HFF-Myc (cell line): ENCODE measurements at places on chromosomes 7 and 10.

DNA sequence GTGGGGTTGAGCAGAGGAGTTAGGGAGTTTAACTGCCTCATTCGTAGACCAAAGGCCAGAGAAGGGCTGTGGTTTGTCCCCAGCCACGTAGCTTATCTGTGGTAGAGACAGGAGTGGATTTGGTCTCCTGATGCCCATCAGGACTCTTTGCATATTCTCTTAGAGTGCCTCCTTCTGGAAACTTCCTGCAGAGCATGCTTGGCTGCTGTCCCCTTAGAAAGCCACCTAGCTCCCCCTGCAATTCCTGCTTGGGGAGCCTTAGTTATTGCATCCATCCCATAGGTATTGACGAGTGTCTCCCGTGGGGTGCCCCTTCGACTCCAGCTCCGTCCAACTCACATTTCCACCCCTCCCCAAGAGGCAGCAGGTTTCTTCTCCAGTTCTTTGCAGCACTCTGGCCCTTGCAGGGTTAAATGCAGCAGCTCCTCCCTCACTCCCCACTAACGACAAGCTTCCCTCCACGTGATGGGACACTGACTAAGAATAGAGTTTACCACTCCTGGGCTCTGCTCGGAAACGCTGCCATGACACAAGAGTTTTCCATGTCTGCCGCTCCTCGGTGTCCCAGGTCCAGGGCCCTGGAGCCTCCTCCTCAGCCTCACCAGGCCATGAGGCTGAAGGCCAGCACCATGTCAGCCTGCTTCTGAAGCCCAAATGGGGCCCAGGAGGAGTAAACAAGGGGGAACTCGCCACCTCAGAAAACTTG lies 147.8 kb upstream of the UNC5B start:
- no peak for DNase-seq

GRCh38 chr10:89302625-89303024 lies 779 bp downstream of the IFIT2 start:
- DNase-seq, result no peak

- no peak for DNase-seq
Measured at GRCh38 chr10:12491491-12491890, 142.1 kb downstream of the CAMK1D start.

GRCh38 chr10:43230101-43230908 lies 36.6 kb downstream of the RASGEF1A start:
- DNase-seq, result no peak

DNA sequence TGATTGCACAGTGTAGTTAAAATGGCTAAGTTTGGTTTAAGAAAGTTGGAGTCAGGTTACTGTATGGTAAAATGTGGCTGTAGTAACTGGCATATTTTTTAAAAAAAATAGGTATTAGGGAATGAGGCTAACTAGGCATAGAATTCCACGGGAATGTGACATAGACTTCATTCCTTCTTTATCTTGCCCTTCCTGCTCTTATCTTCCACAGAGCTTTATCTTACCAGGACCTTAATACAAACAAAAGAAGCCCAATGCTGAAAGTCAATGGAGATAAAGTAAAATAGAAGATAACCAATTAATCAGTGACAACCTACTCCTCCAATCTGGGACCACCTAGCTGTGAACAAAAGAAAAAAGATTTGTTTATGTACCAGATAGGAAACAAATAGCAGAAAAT lies 58.1 kb downstream of the TET1 start:
- DNase-seq, result no peak

DNA sequence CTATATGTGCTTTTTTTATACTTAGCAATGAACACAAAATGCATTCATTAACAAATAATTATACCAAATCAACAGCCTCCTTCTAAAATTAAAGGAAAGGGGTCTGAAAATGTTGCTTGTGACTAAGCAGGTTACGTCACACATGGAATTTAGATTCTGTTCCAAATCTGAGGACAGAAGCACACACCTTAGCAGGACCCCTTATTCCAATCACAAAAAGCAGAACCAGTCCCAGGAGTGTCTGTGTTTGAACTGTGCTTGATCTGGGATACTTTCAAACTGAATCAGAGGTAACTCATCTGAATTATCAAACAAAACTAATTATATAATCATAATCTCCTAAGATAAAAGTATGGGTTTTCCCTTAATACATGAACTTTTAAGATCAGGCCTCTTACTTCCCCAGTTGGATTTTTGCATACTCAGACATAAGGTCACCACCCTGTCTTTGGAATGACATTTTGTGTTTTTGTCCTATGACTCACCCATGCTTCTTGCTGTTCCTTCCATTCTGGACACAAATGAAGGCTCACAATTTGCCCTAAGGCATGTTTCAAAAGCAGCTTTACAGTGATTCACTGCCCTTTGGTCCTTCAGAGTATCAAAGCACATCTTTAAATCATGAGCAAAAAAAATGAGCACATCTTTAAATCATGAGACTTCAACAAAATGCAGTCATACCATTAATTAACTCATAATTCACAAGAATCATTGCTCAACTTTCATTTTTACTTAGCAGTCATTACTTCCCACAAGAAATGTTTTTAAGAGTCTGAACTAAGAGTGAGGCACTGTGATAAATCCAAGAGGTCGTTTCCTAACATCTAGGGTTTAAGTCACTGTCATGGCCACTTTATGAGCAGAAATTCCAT lies 35.5 kb downstream of the SEMA3C start:
- DNase-seq, result peak; percentile 98

GRCh38 chr10:3786295-3787015 lies 1.4 kb upstream of the KLF6 start:
- no peak for DNase-seq

GRCh38 chr10:104641937-104642657 lies 1.0 kb downstream of the SORCS3 start:
- no peak for DNase-seq

GRCh38 chr7:74083928-74084721 lies 521 bp downstream of the LIMK1 start:
- no peak for DNase-seq

GRCh38 chr7:84025332-84025927 lies 169.2 kb downstream of the SEMA3A start:
- peak; percentile 79 for DNase-seq

GRCh38 chr10:17867056-17867455 lies 57.9 kb downstream of the MRC1 start:
- DNase-seq, result no peak

DNA sequence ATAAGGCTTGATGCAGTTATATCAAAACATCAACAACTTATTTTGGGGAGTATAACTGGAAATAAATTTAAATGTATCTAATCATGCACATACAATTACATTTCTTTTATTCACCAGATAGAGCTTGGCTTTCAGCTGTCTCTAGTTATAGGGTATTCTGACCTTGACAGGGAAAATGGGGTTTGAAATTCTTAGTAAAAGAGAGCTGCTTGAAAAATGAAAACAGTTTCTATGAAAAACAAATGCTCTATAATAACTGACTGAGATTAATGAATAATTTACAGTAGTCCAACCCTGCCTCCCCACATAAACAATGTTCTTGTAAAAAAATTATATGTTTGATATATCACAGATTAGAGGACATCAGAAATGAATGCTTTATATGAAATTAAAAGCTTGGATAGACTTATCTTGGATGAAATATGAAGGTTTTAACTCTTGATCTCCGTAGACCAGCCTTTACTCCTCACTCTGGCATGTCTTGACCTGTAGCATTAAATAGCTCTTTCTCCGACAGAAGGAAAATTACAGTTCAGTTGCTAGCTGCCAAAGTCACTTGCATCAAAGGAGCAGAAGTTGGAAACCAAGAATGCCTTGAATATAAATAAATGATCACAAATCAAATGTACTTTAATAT lies 32.1 kb downstream of the VWC2 start:
- no peak for DNase-seq

GRCh38 chr7:23184709-23185359 lies 3.0 kb downstream of the NUP42 start:
- peak; percentile 52 for DNase-seq

GRCh38 chr7:21971780-21972396 lies 26.2 kb upstream of the CDCA7L start:
- DNase-seq, result no peak

DNA sequence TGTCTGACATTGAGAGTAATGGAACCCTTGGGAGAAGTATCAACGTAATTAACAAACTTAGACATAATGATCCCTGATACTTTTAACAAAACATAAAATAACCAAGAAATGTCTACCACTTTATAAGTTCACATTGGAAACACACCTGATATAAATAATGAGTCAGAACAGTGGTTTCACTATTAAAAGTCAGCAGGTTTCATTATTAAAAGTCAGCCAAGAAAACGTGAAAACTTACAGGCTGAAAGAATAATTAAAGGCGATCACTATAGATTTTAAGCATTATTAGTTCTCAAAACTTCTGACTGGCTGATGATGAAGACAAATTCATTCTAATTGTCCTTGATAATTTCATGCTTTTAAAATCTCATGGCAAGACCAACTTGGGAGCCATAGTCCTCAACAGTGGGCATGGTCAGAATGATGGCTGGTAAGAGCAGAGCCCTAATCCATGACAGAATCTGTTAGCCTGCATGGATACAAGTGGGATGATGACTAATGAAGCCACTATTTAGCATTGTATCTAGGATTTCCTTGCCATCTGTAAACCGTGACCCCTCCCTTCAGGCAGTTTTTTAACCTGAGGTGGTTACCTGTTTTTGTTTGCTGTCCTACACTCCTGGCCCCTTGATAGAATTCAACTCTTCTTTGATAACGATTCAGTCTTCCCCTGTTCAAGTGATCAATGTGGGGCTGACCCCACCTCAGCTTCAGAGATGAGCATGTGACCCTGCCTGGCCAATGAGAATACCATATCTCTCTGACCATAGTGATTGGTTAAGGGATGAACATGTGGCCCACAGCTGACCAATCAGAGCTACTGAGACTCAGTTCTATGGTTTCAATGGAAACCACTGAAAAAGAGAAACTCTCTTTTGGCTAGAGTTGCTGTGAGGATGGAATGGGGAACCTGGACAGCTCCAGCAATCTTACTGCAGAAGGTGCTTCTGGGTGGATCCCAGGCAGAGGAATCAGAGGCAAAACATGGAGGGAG lies 151.0 kb downstream of the PLPP4 start:
- no peak for DNase-seq

- DNase-seq, result no peak
Measured at GRCh38 chr7:46830-47140, 145.6 kb upstream of the FAM20C start.

- DNase-seq, result no peak
Measured at GRCh38 chr10:93958834-93959233, 34.9 kb upstream of the PLCE1 start.

DNA sequence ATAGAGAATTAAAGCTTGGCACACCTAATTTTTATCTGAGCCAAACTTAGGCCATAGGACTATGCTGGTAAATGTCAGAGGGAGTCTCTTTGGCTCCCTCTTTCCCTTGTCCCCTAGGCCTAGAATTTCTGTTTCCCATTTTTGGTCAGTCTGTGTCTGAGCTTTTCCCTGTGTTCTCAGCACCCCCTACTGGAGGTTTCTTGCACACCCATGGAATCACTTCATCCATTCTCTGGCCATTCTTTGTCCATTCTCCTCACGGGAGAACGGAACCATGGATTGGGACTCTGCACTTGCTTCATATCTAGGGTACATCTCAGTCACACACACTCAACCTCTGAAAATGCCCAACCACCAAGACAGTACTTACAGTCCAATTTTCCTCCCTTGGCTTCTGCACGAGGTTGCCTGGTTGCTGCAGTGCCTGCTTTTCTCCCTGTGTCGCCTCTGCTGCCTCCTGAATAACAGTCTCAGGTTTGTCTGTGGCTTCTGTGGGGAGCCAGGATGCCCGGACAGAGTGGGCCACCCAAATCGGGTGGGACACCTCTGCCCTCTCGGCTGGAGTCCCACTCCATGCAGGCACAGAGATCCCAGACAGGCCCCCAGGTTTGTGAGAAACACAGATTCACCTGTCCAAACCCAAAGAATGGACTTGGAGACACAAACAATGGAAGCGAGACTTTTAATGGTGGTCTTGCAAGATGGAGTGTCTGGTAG lies 35.1 kb upstream of the DNAH11 start:
- DNase-seq, result peak; percentile 19

DNA sequence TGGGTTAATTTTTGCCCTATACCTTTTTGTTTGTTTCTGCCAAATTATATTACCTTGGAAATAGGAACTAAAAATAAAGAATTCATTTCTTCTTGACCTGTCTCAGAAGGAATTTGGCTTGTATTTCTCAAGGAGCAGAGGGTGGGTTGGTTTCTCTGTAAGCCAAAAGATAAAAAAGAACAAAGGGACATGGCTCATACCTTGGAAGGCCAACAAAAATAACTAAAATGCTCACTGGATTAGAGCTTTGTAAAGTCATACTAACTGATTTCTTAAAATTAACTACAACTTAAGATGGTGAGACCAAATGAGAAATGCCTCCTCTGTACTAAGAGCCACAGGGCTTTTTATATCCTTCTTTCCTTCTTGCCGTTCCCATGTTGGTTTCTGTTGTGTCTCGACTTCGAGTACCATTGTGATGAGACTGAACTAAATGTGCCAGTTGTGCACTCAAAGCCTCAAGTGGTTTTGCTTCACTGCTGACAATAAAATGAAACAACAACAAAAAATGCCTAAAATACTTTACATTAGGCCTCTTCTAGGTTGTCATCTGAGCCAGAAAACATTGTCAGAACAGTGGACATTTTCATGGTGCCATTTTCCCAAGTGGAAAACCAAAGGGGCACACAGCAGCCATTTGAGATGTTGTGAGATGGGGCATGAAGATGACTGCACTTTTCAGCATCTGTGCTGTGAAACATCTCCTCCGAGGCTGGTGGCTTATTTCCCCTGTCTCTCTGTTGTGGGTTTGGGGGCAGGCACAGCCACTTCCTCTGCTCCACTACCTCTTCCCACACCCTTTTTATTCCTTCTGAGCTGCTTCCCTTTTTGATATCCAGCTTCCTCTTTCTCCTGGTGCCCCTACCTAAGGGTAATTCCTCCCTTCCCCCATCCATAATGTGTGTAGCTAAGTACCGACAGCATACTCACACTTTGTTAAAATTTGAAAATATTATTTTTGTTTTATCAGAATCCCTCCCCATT lies 51.8 kb upstream of the AGR3 start:
- DNase-seq, result no peak

DNA sequence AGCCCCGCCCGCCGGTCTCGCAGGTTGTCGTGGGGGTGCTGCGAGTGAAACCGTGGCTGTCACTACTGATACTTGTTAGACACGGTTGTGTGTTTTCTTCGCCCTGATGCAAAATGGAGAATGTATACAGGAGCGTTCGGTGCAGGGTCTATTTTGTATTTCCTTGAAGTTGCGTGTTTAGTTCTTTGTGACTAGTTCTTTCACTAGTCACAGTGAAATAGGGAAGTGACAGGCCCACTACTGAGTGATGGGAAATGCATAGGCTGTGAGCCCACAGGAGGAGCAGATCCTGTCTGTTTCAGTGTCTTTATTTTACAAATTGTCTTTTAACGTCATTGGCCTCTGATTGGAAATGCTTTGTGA lies 675 bp downstream of the ABRAXAS2 start:
- DNase-seq, result no peak

- no peak for DNase-seq
Measured at GRCh38 chr10:15879058-15879457, 18.8 kb upstream of the MINDY3 start.

DNA sequence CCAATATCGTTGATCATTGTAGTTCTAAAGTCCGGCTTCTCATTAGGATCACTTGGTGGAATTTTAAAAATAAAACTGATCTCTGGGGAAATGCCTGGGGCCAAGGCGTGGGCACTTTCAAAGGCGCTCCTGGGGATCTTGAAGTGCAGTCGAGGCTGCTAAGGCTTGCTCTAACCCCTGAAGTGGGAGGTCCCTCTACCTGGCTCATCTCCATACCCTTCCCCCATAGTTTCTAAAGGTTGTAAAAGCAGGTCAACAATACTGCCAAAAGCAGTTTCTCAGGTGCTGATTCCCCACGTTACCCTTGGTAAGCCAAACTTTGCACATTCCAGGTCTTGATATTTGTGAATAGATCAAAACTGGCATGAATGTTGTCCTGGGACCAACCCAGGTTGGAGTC lies 79.0 kb upstream of the SP8 start:
- DNase-seq, result no peak

- DNase-seq, result no peak
Measured at GRCh38 chr10:121469797-121470606, 128.2 kb downstream of the FGFR2 start.
